ENCODE measurements at places on chromosomes 2 and 18.

DNA sequence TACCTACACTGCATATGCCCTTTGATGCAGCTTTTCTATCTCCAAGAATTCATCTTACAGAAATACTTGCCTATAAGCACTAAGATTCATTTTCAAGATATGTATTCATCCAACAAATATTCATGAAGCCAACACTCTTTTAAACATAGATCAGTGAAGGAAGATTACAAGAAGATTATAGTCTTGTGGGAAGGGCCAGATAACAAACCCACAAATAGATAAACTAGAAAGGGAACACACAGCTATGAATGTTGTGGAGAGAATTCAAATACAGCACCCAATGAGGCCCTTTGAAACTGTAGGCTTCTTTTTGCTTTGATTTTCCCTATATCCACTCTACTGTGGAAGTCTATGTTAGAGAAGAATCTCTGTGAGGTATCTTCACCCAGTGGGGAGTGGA is 186.7 kb upstream of the RBMS1 start:
- H3K27ac ChIP-seq: no peak overlapping the region
- DNase-seq: no peak
- peaks cover 5% of the 10 kb centered on the region for H3K27me3 ChIP-seq
- H3K36me3 ChIP-seq: no peaks in the 10 kb centered on the region
- no peaks in the 10 kb centered on the region for H3K4me1 ChIP-seq

GRCh38 chr18:79797518-79798345 is at the start of gene KCNG2:
KCNG2 (plus strand) TSS chr18:79797938; CDS start chr18:79863668, 65,730 bp downstream.
- peak within 1 kb of the TSS; percentile 65 for H3K4me3 ChIP-seq
- H3K4me1 ChIP-seq: peaks cover 11% of the 10 kb centered on the region
- peaks cover 34% of the 10 kb centered on the region for H3K27me3 ChIP-seq
- DNase-seq: peak; percentile 58
- H3K36me3 ChIP-seq: peaks cover 2% of the 10 kb centered on the region

GRCh38 chr2:159243529-159243928 is 43.0 kb downstream of the WDSUB1 start:
- no peaks in the 10 kb centered on the region for H3K27me3 ChIP-seq
- H3K4me1 ChIP-seq: peaks cover 1% of the 10 kb centered on the region
- no peak overlapping the region for H3K4me3 ChIP-seq
- DNase-seq: no peak

DNA sequence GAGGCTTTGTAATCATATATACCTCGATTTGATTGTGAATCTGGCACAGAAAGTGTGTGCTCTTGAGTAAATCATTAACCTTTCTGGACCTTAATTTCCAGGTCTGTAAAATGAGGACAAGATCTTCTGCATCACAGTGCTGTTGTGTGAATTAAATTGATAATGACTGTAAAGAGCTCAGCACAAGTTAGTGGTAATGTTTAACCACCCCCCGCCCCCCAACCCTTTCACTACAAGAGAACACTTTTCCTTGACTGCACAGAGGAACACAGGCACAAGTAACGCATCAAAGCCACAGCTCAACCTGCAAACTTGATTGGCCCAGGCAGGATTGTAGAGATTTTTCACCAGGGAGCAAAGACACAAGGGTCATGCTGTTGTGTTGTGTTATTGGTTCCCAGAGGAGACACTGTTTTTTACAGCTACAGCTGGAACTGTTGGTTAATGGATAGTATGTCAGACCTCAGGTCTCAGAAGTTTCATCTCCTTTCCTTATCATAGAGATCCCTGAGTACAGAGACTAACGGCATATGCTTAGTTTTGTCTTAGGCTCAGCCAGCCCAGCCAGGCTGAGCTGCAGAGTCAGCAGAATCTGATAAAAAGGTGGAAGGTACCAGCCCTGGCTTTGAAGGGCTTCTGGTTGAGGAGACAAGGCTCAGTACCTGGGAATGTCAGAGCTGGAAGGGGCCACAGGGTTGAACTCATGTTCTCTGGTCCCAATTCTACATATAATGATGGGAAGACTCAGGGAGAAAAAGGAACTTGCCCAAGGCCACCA is 10.6 kb downstream of the SETBP1 start:
- peaks cover 46% of the 10 kb centered on the region for H3K27me3 ChIP-seq
- no peak overlapping the region for H3K4me3 ChIP-seq
- no peak for DNase-seq
- H3K36me3 ChIP-seq: peaks cover 2% of the 10 kb centered on the region
- H3K27ac ChIP-seq: no peak overlapping the region

DNA sequence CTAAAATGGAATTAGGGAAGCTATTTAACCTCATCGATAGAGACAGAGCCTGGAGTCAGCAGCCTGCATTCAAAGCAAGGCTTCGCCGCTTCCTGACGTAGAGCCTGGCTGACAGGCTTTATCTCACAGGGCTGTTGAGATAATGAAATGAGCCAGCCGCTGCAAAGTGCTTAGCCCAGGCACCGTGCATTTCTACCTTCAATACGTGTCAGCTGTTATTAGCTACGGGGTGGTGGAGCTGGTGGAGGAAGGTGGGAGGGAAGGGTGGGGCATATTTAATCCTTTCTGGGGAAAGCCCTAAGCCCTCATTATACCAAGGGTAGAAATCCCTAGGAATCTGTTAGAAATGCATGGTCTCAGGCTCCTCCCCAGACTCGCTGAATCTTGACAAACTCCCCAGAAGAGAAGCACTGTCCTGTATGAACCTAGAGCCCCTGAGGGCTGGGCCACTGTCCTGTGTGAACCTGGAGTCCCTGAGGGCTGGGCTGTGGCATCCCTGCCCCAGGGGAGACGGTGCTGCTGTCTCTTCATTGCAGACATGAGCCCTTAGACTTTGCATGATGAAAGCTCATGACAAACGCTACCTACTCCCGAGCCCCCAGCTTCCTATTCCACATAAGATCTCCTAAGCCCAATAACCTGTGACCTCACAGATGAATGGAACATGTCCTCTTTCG is 72.4 kb downstream of the ALPK2 start:
- peaks cover 4% of the 10 kb centered on the region for H3K36me3 ChIP-seq
- no peak overlapping the region for H3K4me3 ChIP-seq
- no peak for DNase-seq
- no peaks in the 10 kb centered on the region for H3K4me1 ChIP-seq
- no peak overlapping the region for H3K27ac ChIP-seq
- no peaks in the 10 kb centered on the region for H3K27me3 ChIP-seq

DNA sequence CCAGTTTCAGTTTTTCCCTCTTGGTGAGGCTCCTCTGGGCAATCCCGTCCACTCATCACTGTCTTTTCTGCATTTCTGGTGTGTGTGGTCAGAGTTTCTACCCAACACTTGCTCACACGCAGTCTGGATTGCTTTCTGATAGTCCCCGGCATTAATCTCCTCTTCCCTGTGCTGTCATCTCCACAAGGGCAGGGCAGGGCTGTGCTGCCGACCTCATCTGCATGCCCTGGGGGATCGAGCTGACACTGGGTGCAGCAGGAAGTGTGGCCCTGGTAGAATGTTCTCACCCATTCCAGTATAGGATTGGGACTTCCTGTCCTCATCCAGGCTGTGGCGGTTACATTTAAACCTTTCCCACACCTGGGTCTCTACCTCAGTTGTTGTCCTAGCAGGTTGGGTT is 80.0 kb upstream of the FAM136A start:
- peaks cover 2% of the 10 kb centered on the region for H3K36me3 ChIP-seq
- H3K4me3 ChIP-seq: no peak overlapping the region
- H3K27me3 ChIP-seq: peaks cover 8% of the 10 kb centered on the region

DNA sequence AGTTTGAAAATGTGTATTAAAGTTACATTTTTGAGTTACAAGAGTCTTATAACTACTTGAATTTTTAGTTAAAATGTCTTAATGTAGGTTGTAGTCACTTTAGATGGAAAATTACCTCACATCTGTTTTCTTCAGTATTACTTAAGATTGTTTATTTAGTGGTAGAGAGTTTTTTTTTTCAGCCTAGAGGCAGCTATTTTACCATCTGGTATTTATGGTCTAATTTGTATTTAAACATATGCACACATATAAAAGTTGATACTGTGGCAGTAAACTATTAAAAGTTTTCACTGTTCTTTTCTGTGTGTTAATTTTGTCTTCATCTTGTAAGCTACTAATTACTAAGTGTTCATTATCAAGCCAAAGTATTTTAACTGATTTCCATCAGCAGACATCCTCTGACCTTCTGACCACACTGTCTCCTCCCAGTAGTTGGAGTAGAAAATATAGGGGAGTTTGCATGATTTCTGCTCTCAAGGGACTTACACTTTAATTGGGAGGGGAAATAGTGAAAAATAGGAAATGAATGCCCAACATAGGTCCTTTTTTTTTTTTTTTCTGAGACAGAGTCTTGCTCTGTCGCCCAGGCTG is 4.3 kb downstream of the PMAIP1 start:
- H3K36me3 ChIP-seq: peaks cover 20% of the 10 kb centered on the region
- H3K4me1 ChIP-seq: peaks cover 55% of the 10 kb centered on the region
- no peak for DNase-seq
- no peaks in the 10 kb centered on the region for H3K27me3 ChIP-seq

DNA sequence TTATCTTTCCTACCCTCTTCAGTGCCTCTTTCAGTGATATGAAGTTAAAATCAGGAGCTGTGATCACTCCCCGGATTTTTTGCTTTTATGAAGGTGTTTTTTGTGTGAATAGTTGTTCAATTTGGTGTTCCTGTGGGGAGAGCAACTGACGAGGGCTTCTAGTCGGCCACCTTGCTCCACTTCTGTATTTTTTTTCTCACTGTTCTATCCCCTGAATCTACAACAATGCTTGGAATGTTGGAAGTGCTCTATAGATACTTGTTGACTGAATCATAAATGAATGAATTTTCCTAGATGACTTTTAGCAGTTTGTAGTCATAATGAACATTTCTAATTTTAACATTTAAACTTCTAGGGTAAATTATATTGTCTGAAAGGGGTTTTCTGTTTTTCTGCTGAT is 247.3 kb downstream of the ZNF385B start:
- no peak overlapping the region for H3K27ac ChIP-seq
- DNase-seq: no peak
- no peaks in the 10 kb centered on the region for H3K36me3 ChIP-seq
- H3K27me3 ChIP-seq: no peaks in the 10 kb centered on the region

GRCh38 chr2:121231385-121232000 is 53.5 kb downstream of the TFCP2L1 start:
- no peaks in the 10 kb centered on the region for H3K27me3 ChIP-seq
- no peak overlapping the region for H3K27ac ChIP-seq
- no peak for DNase-seq
- no peak overlapping the region for H3K4me3 ChIP-seq
- H3K36me3 ChIP-seq: no peaks in the 10 kb centered on the region

- no peaks in the 10 kb centered on the region for H3K27me3 ChIP-seq
- no peaks in the 10 kb centered on the region for H3K4me1 ChIP-seq
- no peaks in the 10 kb centered on the region for H3K36me3 ChIP-seq
- H3K4me3 ChIP-seq: no peak overlapping the region
- no peak overlapping the region for H3K27ac ChIP-seq
- no peak for DNase-seq
Observed at GRCh38 chr2:216327447-216327935, 44.8 kb downstream of the MARCHF4 start.

GRCh38 chr2:119111115-119111975 is 47.2 kb downstream of the C1QL2 start:
- H3K27ac ChIP-seq: no peak overlapping the region
- DNase-seq: no peak
- H3K27me3 ChIP-seq: peaks cover 7% of the 10 kb centered on the region
- no peak overlapping the region for H3K4me3 ChIP-seq
- no peaks in the 10 kb centered on the region for H3K36me3 ChIP-seq

- H3K4me1 ChIP-seq: no peaks in the 10 kb centered on the region
- H3K27me3 ChIP-seq: peaks cover 21% of the 10 kb centered on the region
- no peak for DNase-seq
- H3K36me3 ChIP-seq: no peaks in the 10 kb centered on the region
Observed at GRCh38 chr2:118813601-118814339, 33.7 kb downstream of the EN1 start.

DNA sequence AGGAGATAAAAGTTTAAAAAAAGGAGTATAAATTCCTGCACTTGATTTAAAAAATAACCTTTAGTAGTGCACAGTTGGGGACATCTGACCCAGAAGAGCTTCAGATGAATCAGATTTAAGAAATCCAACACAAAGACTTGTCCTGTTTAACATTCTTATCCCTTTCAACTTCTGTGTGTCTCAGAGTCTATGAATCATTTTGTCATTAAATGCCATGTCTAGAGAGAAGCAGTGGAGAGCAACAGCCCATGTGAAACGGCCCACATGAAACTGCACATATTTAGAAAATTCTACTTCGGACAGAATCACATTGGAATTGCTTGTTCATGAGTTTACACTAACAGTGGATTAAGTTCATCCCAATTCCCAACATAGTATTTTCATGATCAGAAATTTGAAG is 278.6 kb downstream of the SLC8A1 start:
- no peaks in the 10 kb centered on the region for H3K4me1 ChIP-seq
- H3K27ac ChIP-seq: no peak overlapping the region
- H3K36me3 ChIP-seq: no peaks in the 10 kb centered on the region
- H3K27me3 ChIP-seq: no peaks in the 10 kb centered on the region
- no peak overlapping the region for H3K4me3 ChIP-seq

DNA sequence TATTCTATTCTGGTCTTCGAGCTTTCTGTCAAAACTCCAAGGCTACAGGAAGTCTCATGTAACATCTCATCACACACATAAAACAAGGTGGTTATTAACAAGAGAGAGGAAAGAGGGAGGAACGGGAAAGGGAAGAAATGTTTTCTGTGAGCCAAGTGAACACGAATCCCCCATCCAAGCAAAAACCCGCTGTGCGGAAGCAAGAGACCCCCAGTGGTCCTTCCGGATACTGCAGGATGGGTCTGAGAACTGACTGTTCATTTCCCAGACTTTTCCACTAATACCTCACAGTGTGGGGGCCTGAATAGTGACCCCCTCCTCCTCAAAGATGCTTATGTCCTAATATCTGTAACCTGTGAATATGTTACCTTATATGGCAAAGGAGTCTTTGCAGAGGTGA is 19.0 kb upstream of the DIPK1C start:
- peaks cover 3% of the 10 kb centered on the region for H3K27me3 ChIP-seq
- H3K4me1 ChIP-seq: peaks cover 1% of the 10 kb centered on the region
- no peak overlapping the region for H3K4me3 ChIP-seq
- H3K36me3 ChIP-seq: no peaks in the 10 kb centered on the region

DNA sequence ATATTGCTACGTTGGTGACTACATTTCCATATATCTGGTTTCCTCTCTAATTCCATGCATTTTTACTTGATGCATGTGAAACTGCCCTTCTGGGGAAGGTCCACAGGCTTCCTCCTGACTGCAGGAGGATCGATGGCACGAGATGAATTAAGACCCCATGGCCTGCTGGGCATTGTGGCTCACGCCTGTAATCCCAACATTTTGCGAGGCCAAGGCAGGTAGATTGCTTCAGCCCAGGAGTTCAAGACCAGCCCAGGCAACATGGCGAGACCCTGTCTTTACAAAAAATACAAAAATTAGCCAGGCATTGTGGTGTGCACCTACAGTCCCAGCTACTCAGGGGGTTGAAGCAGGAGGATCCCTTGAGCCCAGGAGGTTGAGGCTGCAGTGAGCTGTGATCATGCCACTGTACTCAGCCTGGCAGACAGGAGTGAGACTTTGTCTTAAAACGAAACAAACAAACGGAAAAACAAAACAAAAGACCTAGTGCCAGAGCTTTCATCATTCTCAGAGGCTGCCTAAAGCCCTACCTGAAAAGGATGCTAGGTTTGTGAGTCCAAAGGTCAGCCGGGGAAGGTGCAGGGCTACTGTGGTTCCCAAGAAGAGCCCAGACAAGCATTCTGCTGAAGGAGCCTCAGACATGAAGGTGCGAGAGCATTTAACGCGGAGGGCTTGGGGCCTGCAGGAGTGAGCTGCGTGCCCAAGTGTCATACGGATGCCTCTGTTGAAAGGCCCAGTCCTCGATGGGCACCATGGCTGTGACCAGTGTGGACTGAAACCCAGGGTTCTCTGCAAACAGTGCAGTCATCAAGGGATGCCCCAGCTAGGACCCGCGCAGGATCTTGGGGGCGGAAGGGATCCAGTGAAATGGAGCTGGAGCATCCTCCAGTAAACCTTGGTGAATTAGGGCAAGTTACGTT is 21.6 kb downstream of the GPR55 start:
- peak; percentile 23 for DNase-seq
- H3K36me3 ChIP-seq: peaks cover 5% of the 10 kb centered on the region
- H3K4me1 ChIP-seq: peaks cover 24% of the 10 kb centered on the region
- H3K27me3 ChIP-seq: peaks cover 2% of the 10 kb centered on the region

Data from activated naive CD8-positive, alpha-beta T cell treated with anti-CD3 and anti-CD28 coated beads, Interleukin-2, amount 10 ng/mL, durations not matched to agents 7 days and 5 days (primary cell).